ENCODE measurements at places on chromosomes 7 and 10.
A peak's percentile ranks its signal among the peaks of the same experiment; 100 is the strongest.

- no peak for DNase-seq
These were observed 183.7 kb downstream of the RPS24 start for GRCh38 chr10:78217336-78217735.

- no peak for DNase-seq
These were observed at the start of gene C10orf90 for GRCh38 chr10:126670056-126670894. C10orf90 (minus strand) TSS chr10:126670693; CDS start chr10:126670480, 213 bp downstream.

- DNase-seq: peak; percentile 93
These were observed at the start of gene IL15RA for GRCh38 chr10:5977471-5978229. IL15RA (minus strand) TSS chr10:5977543; CDS start chr10:5977492, 51 bp downstream.

GRCh38 chr10:109928475-109928891 lies 5.2 kb upstream of the XPNPEP1 start:
- DNase-seq: no peak

- no peak for DNase-seq
These were observed 121.5 kb downstream of the SEMA3D start for GRCh38 chr7:85065306-85065705.

- DNase-seq: no peak
These were observed 60.8 kb downstream of the MDH2 start for GRCh38 chr7:76108540-76109233.

- DNase-seq: no peak
These were observed 75.5 kb upstream of the STARD3NL start for GRCh38 chr7:38102507-38102906.

DNA sequence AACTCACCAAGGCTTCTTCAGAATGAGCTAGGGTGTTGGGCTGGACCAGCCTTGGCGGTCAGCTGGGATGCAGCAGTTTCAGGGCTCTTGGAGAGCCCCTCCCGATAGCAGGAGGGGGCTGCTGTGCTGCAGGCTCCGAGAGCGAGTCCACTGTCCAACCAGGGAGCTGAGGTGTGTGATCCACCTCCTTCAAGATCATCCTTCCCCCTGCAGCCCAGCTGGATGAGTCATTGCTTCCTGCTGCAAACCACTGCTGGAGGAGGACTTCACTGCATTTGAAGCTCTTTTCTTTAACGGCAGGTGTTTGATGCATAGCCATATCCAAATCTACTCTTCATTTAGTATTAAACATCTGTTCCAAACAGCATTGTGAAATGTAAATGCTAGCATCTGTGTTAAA lies 54.2 kb upstream of the EBF3 start:
- peak; percentile 47 for DNase-seq

DNA sequence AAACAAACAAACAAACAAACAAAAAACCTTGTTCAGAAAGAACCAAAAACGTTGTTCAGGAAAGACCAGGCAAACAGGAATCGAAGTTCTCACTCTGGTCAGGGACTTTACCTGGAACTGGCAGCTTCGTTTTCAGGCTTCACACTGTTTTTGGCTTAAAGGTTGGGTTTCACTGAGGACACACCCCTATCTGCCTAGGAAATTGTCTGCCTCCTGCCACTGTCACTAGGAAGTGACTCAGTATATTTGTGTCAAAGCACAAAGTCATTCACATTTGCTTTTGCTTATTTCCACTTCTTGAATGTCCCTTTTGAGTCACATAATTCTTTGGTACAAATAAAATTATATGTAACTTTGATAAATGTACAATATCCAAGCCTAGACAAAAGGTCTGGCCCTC lies 37.9 kb downstream of the PNLIPRP3 start:
- no peak for DNase-seq

DNA sequence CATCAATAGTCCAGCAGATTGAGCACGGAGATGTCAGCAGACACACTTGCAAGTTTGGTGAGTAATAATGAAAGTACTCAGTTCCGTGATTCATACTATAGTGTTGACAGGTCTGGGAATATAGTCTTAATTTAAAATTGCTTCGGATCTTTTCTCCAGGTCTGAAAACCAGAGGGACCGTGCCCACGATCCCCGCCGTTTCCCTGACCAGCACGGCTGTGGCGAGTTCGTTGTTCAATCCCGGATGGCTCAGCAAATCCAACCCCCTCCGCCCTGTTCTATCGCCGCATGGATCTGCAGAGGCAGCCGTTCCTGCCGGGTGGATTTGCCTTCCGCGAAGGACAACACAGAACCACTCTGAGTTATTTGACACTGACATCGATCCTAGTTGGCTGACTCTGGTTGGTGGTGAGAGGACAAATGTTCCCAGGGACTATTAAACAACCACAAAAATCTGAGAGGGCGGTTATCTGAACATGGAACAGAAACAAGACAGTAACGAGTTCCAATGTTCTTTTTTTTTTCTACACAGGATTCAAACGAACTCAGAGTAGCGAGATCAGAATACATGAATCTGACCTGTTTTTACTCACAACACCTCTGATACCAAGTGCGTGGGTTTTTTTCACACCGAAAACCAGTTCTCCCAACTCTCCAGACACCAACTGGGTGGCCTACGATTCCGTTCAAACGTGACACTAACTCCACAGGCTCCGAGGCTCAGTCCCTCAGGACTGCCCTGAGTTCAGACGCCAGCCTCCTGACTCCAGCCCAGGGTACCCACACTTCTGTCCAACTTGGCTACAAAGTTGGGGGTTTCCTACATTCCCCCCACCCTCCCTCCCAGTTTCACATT lies 52.7 kb downstream of the RBM17 start:
- DNase-seq: peak; percentile 76

DNA sequence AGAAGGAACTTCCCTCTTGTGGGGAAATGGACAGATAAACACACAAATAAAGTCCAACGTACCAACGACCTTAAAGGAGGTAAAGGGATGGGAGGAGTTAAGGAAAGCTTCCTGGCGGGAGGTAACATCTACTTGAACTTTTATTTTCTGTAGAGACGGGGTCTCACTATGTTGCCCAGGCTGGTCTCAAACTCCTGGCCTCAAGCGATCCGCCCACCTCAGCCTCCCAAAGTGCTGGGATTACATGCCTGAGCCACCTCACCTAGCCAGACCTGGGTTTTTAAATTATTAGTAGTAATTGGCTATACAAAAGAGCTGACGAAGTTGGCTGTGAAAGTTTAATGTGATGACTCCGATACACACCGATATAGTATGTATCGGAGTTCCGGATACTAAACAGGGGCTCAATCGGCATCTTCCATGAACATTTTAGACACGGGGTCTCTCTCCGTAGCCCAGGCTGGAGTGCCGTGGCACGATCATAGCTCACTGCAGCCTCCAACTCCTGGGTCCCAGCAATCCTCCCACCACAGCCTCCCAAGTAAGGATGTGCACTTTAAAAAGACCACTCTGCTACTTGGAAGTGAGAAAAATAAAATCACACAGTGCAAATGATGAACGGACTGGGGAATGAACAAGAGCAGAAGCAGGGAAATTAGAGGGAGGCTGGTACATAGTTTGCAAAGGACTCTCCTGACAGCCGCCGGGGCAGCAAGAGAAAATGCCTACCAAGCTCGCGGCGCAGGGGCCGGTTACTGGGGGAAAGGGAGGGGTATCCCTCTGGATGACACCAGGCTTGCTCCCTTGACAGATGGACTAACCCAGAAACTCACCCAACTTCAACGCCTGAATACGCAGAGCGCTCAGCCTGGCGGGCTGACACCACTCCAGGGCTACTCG lies 1.0 kb downstream of the BCL7B start:
- no peak for DNase-seq

GRCh38 chr7:25658375-25658774 lies 430.1 kb upstream of the NPVF start:
- no peak for DNase-seq

GRCh38 chr10:31645786-31646185 lies 282.8 kb downstream of the ARHGAP12 start:
- no peak for DNase-seq

GRCh38 chr7:139838876-139839275 lies 9.8 kb downstream of the TBXAS1 start:
- no peak for DNase-seq

GRCh38 chr10:70903262-70903921 lies 15.0 kb upstream of the PCBD1 start:
- peak; percentile 75 for DNase-seq

Measured in activated CD8-positive, alpha-beta memory T cell treated with anti-CD3 and anti-CD28 coated beads for 24 hours (primary cell).